ENCODE measurements at places on chromosomes 1 and 21. TPM values are rescaled to one million over a fixed set of nuclear protein-coding genes. Genes with fewer than 3 reads are reported as not detected.
A peak's percentile ranks its signal among the peaks of the same experiment; 100 is the strongest.

Gene HFM1
- polyA plus RNA-seq = 0.41 TPM

- peak; percentile 37 for DNase-seq
Measured at GRCh38 chr1:76508871-76509270, 358.4 kb upstream of the ST6GALNAC5 start.

Gene ZSCAN20
- 3.1 TPM for polyA plus RNA-seq

Gene CYP4A11
- not detected for polyA plus RNA-seq

- DNase-seq = no peak
Measured at GRCh38 chr1:188155261-188155660, 1326.5 kb downstream of the PLA2G4A start.

Gene LCE3D
- not detected for polyA plus RNA-seq

Gene CTH
- 2.6 TPM for polyA plus RNA-seq

GRCh38 chr1:247448107-247448791, 9.7 kb downstream of the OR2B11 start:
- DNase-seq = peak; percentile 63

GRCh38 chr1:6188466-6188865, 8.3 kb upstream of the CHD5 start:
- no peak for DNase-seq

Gene DYNLT4
- not detected for polyA plus RNA-seq

- no peak for DNase-seq
Measured at GRCh38 chr1:4603295-4604110, 50.9 kb upstream of the AJAP1 start.

DNA sequence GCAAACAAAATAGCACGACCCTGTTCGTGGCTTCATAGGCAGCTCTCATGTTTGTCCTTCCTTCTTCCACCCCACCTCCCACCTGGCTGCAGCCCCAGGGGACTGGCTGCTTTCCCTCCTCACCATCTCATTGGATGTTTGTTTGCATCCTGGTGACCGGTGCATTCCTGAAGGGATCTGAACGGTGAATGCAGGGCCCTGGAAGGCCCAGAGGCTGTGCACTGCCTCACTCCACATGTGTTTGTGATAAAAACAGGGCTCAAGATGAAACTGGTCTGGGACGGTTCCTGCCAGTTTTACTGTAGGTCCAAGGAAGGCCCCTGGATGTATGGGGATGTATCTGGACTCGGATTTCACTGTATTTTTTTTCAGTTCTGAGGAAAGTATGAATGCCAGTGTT, 42.8 kb downstream of the CNN3 start:
- DNase-seq = peak; percentile 67

DNA sequence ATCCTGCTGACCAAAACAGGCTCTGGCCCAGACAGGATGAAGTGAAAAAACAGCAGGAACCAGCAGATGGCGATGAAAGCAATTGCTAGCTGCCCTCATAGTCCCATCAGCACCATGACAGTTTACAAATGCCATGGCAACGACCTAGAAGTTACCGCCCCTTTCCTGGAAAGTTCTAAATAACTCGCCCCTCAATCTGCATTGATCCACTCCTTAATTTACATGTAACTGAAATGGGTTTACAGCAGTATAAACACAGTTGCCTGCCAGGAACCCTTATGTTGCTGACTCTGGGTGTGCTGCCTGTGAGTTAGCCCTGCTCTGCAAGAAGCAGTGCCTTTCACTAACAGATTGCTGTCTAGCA, 65.5 kb upstream of the CR1L start:
- DNase-seq = peak; percentile 46

Gene COL9A2
- 0.40 TPM for polyA plus RNA-seq

GRCh38 chr1:61042466-61043009, 39.8 kb upstream of the NFIA start:
- DNase-seq = no peak

DNA sequence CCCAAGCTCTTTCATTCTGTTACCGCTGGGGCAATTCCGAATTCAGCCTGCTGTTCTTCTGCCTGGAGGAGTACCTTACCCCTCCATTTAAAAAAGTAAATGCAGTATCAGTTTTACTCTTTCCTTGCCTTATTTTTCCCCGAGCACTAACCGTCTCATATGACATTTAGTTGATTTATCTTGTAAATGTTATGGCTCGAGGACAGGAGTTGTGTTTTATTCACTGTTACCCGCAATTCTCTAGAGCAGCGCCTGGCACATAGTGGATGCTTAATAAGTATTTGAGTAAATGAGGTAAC, 425 bp upstream of the TADA1 start:
- no peak for DNase-seq

Gene UBXN10
- not detected for polyA plus RNA-seq

DNA sequence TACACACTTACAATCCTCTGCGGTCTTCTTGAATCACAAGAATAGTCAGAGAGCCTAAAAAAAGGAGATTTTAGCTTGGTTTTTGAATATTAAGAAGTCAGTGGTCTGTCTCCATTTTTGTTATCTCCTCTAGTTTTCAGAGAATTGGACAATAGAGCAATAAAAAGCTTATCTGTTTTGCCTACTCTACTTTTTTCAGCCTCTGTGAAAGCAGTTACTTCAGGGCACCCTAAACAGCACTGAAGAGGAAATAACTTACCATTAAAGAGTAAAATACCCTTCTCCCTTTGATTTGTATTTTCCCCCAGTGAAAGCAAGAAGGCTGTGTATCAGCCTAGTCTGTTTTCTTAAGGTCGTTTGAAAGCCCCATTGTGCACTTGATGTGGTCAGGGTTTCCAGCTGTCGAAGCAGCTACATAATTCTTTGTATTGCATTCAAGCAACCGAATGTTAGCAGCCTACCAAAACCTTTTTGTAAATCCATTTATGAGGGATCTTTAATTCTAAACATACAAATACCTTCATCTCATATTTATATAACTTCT, 1.0 kb downstream of the NTMT2 start:
- DNase-seq = no peak

DNA sequence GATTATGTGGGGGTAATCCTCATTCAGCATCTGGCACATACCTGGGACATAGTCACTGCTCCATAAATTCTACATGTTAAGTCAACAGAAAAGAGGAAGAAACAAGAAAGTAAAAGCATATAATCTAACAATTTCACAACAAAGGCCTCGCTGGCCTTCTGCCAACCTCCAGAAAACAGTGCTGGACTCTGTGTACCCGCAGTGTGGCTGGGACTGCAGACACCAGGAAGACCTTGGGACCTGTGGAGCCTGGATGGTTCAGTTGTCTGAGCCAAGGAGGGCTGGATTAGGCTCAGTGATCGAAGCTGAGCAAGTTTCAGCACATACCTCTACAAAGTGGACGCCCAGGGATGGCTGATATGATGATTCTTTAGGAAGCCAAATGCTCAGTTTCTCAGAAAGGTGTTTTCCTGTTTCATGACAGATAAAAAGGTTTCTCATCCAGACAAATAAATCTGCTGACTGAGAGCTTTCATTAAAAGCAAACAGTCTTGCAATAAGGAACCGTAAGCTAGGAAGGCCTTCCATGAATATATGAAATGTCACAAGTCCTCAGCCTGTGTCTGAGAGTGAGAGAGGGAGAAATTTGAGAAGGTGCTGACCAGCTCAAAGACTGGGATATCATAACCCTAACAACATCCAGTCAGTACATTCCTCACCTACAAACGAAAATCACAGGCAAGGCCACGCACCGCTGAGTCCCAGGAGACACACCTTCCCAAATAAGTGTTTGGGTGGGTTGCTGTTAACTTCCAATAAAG, 48.4 kb downstream of the CAPZB start:
- peak; percentile 61 for DNase-seq

DNA sequence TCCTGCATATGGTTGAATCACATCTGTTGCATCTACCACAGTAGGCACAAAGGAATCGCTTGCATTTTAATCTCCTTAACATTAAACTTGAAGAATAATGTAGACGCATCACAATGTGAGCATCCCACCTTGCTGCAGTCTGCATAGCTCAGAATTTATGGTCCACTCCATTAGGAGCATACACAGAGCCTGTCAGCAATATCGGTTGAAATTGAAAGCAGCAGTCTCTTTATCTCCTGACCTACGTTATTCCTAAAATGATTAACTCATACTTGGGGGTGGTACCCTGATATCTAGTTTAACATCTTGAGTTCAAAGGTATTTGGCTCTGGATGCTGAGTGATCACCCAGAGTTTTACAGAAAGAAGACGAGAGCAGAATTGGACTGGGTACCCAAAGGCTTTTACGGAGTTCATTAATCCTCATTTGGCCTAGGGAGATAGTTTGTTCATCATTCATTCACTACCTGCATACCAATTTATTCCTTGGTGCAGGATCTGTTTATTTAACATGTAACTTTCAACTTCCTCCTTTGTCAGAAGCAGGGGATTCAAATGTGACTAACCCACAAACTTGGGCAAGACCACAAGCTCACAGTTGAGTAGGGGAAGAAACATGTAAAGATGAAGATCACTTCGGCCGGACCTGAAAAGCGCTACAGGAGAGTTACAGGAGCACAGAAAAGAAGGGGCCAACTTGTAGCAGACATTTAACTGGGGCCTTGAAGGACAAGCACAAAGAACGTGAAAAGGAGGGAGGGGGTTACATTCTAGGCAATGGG, 187.9 kb downstream of the DAB1 start:
- no peak for DNase-seq

DNA sequence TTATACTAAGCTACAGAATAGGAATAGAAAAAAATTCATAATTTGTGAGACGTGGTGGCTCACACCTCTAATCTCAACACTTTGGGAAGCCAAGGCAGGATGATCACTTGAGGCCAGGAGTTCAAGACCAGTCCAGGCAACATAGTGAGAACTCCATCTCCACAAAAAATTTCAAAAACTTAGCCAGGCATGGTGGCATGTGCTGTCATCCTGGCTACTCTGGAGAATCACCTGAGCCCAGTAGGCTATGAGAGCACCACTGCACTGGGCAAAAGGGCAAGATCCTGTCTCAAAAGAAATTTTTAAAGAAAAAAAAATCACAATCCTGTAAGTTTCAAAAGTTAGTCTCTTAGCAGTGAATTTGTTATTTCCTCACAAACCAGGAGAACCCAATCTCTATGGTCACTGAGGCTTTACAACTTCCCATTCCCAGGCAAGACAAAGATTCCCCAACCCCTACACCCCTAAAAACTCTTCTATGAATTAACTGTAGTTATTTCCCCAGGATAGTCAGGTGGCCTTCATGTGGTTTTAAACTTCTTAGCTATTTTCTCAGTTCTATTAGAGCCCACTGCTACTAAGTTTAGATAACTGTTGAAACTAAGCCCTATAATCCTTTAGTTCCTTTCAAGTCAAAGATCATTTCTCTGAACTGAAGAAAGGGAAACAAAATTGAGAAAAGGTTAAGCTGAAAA, 74.5 kb downstream of the FOXJ3 start:
- DNase-seq = no peak

GRCh38 chr1:66492424-66492823, 41.5 kb upstream of the SGIP1 start:
- DNase-seq = no peak

DNA sequence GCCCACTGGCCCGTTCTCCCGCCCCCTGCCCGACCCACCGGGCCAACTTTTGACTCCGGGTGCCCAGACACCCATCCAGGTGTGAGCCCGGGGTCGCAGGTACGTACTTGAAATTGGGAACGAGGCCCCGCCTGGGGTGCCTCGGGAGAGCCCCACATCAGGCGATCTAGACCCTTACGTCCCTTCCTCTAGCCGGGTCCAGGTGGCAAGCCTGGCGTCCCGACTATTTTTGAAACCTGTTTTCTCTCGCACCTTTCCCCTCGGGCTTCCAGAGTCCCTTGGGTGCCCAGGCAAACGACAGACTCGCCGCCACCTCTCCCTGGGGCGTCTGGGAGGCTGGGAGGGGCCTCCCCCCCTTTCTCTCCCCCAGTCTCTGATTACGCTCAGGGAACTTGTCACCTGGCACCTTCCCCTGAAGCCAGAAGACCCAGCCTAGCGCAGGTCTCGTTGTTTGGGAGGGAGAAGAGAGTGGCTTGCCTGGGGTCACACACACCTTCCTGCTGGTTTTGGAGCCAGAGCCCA, 898 bp downstream of the LDLRAP1 start:
- no peak for DNase-seq

Gene TTC39A
- polyA plus RNA-seq = 0.28 TPM

DNA sequence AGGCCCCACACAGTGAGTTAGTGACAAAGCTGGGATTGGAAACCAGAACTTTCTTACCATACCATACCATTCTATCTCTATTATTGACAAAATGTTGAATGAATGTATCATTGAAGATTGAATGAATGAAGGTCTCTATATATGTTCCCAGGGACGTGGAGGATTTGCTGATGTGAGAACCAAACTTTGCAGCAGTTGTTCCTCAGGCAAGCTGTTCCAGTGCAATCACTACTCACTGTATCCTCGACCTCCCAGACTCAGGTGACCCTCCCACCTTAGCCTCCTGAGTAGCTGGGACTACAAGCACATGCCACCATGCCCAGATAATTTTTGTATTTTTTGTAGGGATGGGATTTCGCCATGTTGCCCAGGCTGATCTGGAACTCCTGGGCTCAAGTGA, 11.6 kb upstream of the LIN28A start:
- no peak for DNase-seq

GRCh38 chr1:228161362-228161761, 4.2 kb upstream of the IBA57 start:
- DNase-seq = no peak

Gene NUP210L
- 0.08 TPM for polyA plus RNA-seq

GRCh38 chr1:95169548-95169947, 52.4 kb downstream of the TLCD4 start:
- DNase-seq = peak; percentile 23

GRCh38 chr1:2859219-2859880, 57.9 kb upstream of the TTC34 start:
- no peak for DNase-seq

- DNase-seq = peak; percentile 29
Measured at GRCh38 chr1:84298684-84299535, 2.6 kb upstream of the SAMD13 start.

Gene CR1
- polyA plus RNA-seq = not detected

DNA sequence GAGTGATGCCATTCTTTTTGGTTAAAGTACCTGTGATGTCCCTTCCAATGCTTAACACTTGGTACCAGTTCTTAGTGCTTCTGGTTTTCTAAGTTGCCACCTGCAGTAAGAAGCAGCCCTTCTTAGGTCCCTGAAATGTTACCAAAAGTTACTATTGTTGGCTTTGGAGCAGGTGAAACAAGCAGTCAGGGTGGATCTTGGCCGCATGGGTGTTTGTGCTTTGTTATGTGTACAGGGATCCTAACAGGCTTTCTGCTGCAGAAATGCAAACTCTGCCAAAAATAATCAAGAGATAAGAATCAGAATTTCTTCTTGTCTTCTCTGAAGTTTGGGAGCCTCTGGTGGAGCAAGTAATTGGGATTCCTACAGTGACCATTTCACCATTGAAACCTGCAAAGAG, 84.4 kb downstream of the UBE4B start:
- DNase-seq = peak; percentile 7

- no peak for DNase-seq
Measured at GRCh38 chr1:207793327-207793726, 41.5 kb downstream of the CD46 start.

Gene AMY2A
- not detected for polyA plus RNA-seq

- DNase-seq = no peak
Measured at GRCh38 chr1:20740781-20741180, 8.3 kb upstream of the SH2D5 start.

All from fibroblast of lung (primary cell).